ENCODE measurements at places on chromosomes 7 and 10.
A peak's percentile ranks its signal among the peaks of the same experiment; 100 is the strongest.

DNA sequence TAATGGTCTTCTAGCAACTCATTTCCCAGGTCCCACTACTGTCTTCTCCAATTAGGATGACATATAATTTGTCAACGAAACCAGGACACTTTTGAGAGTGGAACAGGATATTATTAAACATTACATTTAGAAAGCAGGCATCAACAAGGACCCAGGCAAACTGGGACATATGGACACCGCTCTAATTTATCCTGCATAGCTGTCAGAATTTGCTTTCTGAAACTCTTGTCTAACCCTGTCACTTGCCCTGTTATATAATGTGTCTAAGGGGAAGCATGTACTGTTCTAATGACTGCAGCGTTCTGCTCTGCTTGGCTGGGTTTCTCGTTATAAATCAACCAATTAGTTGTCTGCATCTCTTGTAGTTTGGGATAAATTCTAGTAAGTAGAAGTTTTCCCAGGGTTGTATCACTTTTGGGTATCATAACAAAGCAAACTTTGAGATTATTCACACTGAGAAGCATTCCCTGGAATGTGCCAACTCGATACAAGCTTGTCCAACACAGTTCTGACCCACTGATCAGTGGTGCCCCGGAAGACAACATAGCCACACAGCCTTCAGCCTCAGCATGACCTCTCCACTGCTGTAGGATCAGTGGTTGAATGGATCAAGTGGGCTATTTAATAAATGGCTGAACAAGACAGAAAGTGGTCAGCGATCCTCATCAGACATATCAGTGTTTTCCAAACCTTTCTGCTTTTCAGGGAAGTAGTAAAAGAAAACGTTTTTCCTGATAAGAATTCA, 228.1 kb downstream of the KIF20B start:
- DNase-seq, result no peak

GRCh38 chr7:47827351-47827756, 120.9 kb downstream of the PKD1L1 start:
- DNase-seq, result no peak

DNA sequence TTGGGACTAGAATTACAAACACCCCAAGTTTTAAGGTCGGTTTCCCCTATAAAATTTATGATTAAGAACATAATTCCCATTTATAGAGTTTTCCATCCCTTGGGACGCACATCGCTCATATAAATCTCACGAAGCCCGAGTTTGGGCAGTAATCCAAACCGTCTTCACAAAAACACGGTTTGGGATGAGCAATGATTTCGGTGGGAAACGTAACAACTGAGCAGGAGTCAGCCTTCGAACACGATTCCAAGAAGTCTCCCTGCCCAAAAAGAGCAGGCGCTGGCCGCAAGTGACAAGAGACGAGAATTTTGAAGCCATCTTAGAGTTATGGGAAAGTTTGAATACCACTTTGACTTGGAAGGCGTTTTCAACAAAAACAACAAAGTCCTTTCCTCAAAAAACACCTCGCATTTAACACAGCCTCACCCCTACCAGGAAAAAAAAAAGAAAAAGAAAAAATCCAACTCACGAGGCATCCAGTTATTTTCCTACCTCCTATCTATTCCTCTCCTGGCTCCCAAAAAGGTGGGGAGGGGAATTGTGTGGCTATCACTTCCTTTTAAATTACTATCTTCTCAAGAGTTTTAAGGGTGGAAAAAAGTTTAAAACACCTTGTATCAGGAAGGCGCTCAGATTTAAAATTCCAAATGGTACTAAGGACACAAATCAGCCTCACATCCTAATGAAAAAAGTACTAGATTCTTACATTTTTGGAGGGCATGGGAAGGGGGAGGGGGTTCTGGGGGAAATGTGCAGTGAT, 1.6 kb downstream of the SEPHS1 start:
- peak; percentile 49 for DNase-seq

GRCh38 chr10:74730246-74730645, 96.2 kb upstream of the KAT6B start:
- no peak for DNase-seq

GRCh38 chr7:108066486-108066885, 63.5 kb upstream of the LAMB1 start:
- DNase-seq, result peak; percentile 64

DNA sequence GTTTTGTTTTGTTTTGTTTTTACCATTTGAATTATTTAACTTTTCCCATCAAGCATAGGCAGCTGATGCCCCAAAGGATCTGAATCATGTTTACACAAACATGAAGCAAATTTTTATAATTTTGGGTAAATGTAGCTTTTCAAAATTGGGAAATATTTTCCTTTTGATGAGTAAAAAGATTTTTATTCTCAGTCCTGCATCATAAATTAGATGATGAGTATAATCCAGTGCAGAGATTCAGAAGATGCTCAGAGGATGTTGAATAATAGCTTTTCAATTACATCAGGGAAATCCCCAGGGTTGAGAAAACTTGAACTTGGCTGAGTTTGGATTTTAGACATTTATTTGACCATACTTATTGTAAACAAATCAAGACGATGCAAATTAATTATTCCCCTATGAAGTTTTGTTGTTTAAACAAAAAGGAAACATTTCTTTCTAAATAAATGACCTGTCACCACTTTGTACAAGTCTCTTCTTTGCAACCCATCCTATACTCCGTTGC, 121.7 kb downstream of the FAM204A start:
- DNase-seq, result no peak

GRCh38 chr10:114026189-114027040, 17.3 kb upstream of the ADRB1 start:
- DNase-seq, result peak; percentile 76

DNA sequence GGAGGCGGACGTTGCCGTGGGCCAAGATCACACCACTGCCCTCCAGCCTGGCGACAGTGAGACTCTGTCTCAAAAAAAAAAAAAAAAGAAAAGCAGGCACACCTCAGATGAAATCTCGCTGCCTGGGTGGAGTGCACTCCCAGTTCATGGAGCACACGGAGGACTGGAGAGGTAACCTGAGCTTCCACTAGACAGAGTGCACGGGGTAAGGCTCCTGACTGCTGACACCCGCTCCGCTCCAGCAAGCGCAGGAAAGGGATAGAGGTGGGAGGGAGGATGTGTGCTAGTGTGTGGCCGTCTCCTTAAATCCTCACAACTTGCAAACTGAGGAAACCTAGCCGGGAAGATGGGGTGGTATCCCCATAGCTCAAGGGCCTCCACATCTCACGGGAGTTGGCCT, 50.8 kb downstream of the FAM53B start:
- no peak for DNase-seq

- DNase-seq, result no peak
These were observed 181.2 kb downstream of the LRRN3 start for GRCh38 chr7:111272092-111272491.

DNA sequence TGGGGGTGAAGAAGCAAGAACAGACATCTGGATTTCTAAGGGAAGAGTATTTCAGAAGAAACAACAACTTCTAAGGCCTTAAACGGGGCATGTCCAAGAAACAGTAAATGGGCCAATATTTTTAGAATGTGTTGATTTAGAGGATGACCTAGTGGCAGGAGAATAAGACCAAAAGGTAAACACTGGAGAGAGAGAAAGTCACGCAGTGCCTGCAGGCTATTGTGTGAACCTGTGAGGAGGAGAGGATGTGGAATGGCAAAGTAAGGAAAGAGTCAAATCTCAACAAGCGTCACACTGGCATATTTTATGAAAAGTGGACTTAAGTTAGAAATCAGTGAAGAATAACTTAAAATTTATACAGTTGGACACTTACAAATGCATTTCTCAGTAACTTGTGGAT, 78.1 kb upstream of the EGFR start:
- no peak for DNase-seq

- no peak for DNase-seq
These were observed 1.9 kb upstream of the GPR146 start for GRCh38 chr7:1042492-1042833.

- DNase-seq, result no peak
These were observed 1370.6 kb upstream of the LRRTM3 start for GRCh38 chr10:65555192-65555591.

DNA sequence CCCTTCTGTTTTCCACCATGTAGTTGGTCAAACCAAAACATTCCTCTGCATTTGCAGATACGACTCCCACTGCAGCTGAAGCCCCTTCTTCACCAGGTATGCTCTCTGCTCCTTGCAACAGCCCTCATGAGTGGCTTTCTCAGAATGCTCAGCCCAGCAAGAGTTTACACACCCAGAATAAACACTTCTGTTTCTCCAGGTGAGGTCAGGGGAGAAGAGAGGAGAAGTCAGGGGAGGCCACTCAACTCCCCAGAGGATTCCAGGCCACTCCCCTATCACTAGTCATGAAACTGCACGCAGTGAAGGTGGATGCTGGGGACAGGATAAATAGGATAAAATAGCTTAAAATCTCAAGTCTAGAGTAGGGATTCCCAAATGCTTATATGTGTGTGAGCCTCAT, 31.2 kb downstream of the CUZD1 start:
- DNase-seq, result no peak

- DNase-seq, result peak; percentile 49
These were observed 65.8 kb upstream of the PRSS58 start for GRCh38 chr7:142323706-142324105.

- DNase-seq, result peak; percentile 20
These were observed 32.8 kb upstream of the ARHGAP12 start for GRCh38 chr10:31961277-31962074.

DNA sequence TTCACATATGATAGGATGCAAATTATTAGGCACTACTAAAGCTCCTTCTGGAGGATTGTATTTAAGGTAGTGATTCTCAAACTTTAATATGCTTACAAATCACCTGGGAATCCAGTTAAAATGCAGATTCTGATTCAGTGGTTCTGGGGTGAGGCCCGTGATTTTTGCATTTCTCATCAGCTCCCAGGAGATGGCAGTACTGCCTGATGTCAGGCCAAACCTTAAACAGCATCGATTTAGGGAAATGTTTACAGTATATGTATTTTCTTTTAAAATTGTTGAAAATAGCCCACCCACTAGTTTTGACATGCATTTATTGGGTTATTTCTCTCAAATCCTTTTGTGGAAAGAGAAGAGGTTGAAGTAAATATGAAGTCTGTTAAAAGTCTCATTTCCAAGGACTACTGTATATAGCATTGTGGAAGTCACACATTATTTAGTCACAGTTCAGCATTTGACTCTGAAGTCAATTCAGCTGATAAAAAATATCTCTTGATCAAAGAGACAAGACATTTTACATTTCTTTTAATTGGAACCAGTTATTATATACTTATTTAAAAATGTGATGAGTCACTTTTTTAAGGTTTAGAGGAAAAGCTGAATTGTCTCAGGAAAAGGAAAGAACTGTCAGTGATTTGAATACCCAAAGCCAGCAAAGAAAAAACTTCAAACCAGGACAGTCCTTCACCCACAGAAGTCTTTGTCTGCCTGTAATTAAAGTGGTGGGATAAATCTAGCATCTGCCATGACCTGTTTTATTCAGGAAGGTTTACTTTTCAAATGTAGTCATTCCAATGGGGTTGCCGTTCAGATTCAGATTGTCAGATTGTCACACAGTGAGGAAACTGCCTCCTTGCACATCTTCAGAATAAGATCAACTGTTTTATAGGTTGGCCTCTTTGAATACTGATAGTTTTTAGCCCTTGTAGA, 21.1 kb upstream of the HBP1 start:
- DNase-seq, result peak; percentile 73

GRCh38 chr7:99752356-99752755, 17.4 kb upstream of the CYP3A7 start:
- no peak for DNase-seq

DNA sequence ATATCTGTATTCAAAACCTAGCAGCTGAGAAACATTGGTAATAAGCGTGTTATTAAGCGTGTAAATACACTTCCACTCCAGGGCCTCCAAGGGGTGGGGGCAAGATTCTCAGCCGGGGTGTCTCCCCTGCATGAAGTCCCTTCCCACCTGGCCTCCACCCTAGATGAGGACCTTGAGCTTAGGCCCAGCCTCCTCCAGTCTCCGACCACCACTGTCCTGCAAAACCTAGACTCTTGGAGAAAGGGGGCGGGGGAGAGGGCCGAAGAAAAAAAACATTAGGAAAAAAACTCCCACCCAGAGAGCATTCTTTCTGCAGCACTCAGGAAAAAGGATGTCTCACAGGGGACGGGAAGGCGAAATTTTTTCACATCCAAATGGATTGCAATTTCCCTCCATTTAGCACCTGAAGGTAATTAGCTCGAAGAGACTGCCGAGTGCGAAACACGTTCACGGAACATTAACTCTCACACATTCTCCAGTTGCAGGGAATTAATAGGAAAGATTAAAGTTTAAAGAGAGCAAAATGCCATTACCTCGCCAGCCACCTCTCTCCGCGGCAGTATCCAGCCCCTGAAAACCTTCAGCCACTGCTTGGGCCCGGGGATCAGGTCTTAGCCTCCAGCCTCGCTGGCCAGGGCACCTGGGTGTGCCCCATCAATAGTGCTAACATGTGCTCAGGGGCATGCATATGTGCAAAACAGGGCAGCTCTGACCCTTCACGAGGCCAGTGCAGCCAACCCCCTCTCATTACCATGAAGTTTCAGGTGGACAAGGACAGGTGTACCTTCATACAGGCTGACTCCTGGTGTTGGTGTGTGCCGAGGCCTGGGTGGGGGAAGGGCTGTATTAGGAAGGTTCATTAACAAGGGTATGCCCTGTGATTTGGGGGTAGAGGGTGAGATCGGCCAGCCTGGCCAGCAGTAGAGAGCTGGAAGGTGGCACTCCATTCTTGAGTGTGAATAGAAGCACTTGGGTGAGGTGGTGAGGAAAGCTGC, 77.2 kb downstream of the HIF1AN start:
- no peak for DNase-seq

GRCh38 chr10:50490241-50490640, 133.5 kb downstream of the SGMS1 start:
- DNase-seq, result no peak

DNA sequence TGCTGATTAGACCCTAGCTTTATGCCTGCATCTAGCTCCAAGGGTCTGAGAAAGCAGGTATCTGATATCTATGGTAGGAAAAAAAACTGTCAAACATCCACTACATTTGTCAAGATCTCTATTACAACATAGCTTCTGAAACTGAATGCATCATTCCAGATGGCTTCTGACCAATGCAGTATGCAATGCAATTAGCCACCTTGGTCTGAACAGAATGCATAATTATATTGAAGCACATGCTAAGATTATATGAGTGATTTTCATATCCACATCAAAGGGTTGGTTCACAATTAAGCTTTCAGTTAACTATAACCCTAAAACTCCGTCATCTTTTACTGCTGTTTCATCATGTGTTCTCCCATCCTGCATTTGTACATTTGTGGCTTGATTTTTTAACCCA, 271.4 kb downstream of the POLR1F start:
- no peak for DNase-seq

DNA sequence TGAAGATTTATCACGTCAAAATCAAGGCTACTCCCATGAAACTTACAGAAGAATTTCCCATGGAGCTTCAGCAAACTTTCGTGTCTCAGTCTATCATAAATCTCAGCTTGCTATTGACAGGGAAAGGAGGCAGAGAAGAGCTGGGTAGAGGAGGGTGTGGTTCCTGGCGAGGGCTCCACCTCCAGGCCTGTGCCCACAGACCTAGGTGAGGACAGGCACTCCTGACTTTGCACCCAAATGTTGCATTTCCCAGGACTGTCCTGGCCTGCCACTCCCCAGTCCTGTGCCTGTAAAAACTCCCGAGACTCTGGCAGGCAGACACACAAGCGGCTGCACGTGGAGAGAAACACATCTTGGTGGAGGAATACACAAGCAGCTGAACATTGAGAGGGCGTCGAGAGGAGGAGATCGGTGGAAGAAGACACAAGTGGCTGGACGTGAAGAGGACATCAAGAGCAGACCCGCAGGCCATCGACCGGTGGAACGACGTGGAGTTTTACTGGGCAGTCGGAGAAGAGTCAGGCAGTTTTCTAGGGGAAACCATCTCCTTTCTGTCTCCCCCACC, 145.1 kb downstream of the CTNNA3 start:
- DNase-seq, result no peak

GRCh38 chr10:21954132-21954531, 49.4 kb downstream of the DNAJC1 start:
- no peak for DNase-seq

Data from dermis blood vessel endothelial cell (primary cell).